ENCODE measurements at places on chromosomes 6 and 20. TPM values are rescaled to one million over a fixed set of nuclear protein-coding genes. Genes with fewer than 3 reads are reported as not detected.

Gene PAX1
- total RNA-seq, result not detected

Gene PTCHD4
- total RNA-seq, result 1.4 TPM

Gene THBS2
- total RNA-seq, result 270 TPM

Gene CDH26
- total RNA-seq, result 1.5 TPM

Gene AARS2
- 8.1 TPM for total RNA-seq

Gene SLC32A1
- total RNA-seq, result not detected

Gene TUBB2B
- 12.2 TPM for total RNA-seq
